ENCODE measurements at places on chromosomes 3 and 15.
A peak's percentile ranks its signal among the peaks of the same experiment; 100 is the strongest.

DNA sequence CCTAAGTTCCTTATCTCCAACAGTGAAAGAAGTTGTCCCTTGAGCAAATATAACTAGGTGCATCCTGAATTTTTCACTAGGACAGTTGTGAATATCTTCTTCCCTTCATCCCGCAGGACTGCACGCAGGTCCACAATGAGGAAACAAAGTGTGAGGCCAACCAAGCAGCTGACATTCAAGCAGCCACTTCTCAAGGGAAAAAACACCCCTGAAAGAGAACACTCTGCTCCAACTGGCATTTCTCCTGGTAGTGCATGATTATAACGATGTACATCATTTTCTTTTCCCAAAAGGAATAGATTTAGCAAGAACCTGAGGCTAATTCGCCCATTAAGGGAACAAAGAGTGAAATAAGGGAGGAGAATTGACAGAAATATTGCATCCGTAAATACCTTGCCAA lies 74.5 kb downstream of the ANXA2 start:
- no peak for DNase-seq

DNA sequence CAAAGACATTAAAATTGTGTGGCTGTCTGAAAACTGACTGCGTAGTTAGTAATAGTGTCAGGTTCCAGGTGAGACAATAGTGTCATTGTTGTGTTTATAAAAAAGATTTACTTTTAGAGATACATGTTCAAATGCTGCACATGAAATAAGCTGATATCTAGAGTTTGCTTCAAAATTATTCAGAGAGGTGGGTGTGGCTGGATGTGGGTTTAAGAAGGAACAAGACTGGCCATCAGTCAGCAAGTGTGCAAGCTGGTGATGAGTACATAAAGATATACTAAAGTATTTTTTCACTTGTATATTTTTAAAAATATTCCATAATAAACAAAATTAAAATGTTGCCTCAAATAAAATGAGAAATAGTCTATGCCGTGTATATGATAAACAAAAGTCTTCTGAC lies 190.6 kb downstream of the ARRDC4 start:
- DNase-seq: no peak

GRCh38 chr3:162742159-162742717 lies 1245.6 kb downstream of the OTOL1 start:
- DNase-seq: no peak

- DNase-seq: no peak
These were observed 69.8 kb downstream of the GHSR start for GRCh38 chr3:172378439-172378838.

GRCh38 chr3:40713306-40713705 lies 188.5 kb downstream of the ZNF621 start:
- DNase-seq: no peak

DNA sequence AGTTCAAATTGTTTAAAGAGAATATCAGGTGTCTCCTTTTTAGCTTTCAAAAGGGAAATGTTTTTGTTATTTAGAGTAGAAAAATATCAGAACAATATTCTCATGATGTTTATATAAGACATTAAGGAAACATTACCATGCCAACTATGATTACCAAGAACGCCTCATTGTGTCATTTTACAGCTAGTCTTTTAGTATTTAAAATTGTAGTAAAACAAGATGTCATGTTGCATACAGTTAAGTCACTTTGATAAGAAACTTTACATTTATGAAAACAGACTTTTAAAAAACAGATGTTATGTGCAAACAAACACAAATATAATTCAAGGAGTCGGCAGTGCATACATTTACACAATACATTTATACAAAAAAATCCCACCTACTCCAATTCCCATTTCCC lies 4.4 kb downstream of the PLSCR4 start:
- DNase-seq: no peak

DNA sequence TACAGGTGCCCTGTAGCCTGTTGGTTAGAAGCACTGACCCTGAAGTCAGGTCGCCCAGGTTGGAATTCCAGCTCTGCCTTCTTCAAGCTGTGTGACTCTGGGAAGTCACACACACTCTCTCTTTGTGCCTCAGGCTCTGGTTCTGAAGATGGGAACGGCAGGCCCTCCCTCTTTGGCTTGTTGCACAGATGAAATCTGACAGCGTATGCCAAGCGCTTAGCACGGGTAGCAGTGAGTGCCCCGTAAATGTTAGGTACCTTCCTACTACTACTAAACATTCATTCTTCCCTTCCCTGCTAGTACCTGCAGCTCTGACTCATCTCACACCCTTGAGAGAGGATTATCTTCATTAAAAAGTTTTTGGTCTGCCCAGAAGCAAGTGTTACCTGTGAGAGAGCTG lies 139.0 kb downstream of the PGPEP1L start:
- no peak for DNase-seq

DNA sequence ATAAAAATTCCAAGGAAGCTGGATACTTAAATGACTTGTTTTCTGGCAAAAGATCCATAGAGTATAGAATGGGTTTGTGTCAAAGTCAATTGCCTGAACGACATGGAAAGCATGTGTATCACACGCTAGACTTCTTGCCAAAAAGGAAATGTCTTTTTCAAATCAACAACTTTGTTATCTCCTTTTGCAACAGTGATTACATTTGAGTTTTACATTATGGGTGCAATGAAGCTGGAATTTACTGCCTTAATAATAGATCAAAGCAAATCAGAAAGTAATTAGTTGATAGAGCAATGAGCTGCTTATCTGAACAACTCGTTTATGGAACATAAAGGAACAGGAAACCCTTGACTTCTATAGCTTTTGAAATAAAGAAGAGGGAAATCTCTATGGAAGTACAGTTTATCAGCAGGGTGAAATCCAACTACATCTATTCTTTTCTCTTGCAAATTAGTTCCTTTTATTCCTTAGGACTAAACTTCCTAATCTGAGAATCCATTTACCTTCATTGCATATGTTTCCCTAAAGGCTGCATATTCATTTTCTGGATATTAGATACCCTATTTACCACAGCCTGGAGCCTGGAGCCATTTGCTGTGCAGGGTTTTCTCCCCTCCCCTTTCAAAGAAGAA lies 415.1 kb upstream of the NECTIN3 start:
- no peak for DNase-seq

- no peak for DNase-seq
These were observed 1.2 kb downstream of the IFT122 start for GRCh38 chr3:129441215-129441614.

- DNase-seq: peak; percentile 77
These were observed 619.0 kb downstream of the MECOM start for GRCh38 chr3:169044331-169045113.

GRCh38 chr3:157290766-157291165 lies 130.8 kb upstream of the CCNL1 start:
- DNase-seq: peak; percentile 98

- no peak for DNase-seq
These were observed 494.3 kb upstream of the ADAMTS9 start for GRCh38 chr3:65182085-65182484.

DNA sequence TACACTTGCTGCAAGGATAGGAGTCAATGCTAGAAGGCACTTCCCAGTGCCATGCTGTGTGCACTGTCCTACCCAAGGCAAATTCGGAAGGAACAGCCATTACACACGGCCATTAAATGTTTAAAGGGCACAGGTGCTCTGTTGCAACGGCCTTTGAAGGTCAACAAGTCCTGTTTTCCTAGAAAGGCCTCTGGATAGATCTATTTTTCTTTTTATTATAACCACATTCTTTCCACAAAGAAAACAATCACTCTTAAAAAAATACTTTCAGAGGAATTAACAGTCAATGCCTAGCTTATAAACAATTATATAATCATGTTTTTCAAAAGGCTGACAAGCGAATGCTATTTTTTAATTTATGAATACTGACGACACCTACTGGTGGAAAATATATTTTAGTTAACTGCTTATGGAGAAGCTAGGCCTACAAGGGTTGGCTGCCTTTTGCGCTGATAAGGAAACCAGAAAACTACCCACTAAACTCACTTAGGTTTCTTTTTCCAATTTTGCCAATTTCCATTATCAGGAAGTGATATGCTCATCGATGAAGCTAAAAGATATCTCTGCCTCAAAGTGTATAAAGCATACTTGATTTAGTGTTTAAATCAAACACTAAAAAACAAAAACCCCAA lies 2.4 kb downstream of the ARHGEF3 start:
- peak; percentile 85 for DNase-seq

DNA sequence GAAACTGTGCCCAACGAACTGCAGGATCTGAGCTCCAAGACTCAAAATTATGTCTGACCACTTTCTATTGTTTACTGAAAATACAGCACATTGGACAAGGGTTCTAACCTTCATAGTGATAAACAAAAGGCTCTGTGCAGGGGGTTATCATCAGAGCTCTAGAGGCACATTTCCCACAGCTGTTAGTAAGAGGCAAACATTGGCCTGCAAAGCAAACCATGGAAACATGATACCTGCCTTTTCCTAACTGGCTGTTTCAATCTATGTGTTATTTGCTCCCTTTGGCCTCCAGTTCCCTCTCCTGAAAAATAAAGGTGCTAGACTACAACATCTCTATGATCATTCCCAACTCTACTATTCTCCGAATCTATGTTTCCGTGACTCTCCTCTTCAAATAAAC lies 159.7 kb upstream of the ARHGEF26 start:
- no peak for DNase-seq

DNA sequence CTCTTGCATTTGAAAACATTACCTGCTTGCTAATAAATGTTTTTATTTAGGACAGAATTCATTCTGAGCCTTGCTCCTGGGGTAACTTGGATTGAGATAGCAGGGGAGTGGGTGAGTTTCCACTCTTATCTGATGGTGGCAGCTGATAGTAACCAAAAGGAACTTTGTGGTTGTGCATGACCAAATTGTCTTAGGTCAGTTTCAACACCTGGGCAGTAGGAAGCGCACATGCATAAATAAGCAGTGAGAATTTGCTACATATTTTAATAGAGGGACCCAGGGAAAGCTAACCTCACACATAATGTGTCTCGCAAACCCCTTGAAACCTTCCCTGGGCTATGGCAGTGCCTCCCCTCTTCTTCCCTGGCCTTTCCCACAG lies 65.4 kb upstream of the XCR1 start:
- DNase-seq: no peak

DNA sequence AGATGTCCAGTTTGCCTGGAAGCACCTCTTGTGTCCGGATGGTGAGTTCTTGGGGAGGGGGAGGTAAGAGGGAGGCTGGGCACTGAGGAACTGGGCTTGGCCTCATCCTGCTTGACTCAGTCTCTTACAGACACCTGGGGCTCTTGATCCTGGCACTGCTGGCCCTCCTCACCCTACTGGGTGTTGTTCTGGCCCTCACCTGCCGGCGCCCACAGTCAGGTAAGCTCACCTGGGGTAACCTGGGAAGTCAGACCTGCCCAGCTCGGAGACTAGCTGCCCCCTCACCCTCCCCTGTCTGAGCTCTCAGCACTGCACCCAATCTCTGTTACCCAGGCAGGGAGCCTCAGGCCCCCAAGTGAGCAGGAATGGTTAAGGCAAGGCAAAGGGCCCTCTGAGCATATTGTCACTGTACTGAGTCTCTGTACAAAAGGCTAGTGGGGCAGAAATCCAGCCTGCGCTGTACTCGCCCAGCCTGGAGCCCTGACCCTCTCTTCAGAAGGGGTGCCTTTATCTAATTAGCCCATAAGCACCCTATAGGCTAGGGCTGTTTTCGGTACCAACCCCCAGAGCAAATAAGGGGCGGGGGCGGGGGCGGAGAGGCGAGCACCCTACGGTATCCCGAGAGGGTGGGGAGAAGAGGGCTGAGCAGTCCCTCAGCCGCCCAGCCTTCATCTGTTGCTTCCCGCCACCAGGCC lies 2.2 kb upstream of the IL17RC start:
- no peak for DNase-seq

DNA sequence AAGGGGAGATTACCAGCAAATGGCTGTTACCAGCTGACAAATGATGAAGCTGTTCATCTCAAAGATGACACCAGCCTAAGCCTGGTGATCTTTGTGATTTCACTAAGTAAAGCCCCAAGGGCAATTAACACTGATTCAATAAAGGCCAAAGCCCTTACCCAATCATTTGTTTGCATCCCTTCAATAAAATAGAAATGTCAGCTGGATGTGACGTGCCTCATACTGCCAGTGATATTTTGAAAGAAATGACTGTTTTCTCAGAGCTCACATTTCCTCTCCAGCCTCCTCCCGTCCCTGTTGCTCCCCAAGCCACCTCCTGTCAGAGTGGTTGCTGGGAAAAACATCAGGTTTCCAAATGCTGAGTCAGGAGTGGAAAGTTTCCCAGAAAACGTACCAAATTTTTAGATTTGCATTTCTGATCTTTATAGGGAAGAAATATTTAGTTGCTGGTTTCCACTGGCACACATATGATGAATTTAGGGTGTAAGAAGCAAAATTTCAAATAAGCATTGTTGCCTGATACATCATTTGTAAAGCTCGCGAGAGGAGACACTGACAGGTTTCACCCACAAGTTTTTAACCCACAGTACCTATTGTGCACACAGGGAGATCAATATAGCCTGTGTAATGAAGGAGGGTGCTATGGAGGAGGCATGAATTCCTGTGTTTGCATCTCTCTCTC lies 21.0 kb downstream of the C2CD4A start:
- DNase-seq: peak; percentile 72

DNA sequence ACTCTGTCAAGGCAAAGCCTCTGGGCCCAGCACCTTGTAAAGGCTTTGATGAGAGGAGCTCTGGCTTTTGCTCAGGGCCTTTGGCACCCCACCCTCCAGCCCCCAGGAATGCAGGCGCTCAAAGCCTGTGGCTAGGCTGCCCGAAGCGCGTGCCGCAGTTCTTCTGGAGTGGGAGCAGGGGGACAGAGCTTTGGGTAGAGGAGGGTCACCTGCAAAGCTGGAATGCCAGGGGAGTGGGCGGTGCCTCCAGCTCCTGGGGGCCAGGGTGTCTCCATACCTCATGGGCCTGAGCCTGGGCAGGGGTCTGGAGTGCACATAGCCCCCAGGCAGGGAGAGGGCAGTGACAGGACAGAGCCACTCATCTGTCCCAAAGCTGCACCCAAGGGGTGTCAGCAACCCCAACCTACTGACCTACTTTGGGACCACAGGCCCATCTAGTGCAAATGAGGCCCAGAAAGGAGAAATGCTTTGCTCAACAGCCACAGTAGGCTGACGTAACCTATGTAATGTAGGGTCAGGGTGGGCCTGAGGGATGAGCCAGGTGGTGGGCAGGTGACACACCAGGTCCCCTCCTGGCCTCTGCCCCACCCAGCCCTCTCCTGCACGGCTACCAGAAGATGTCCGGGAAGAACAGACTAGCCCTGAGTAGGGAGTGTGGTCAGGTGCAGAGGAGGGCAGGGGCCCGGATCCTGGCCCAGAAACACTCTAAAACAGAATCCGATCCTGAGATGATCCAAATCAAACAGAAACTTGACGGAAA lies 2.2 kb upstream of the CALML4 start:
- DNase-seq: no peak

GRCh38 chr3:184656458-184656828 lies 55.4 kb downstream of the MAGEF1 start:
- no peak for DNase-seq

DNA sequence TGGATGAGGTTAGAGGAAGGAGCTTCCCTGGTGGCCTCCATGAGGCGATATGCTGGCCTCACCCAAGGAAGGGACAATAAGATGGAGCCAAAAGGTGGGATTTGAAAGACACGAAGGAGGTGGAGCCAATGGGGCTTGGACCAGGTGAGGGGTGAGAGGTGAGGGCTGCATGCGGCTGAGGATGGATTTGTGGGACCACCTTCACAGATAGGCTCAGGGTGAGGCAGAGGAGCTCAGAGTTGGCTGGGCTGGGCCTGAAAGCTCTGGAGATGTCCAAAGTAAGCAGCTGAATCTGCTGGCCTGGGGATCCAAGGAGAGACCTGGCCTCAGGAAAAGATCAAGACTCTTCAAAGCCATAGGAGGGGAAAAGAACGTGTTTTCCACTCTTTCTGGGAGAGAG lies 49.8 kb downstream of the EXOG start:
- no peak for DNase-seq
